CD4-positive, alpha-beta T cell treated with Interleukin-17A for 4 hours (primary cell): ENCODE measurements at places on chromosomes 1 and 21.

DNA sequence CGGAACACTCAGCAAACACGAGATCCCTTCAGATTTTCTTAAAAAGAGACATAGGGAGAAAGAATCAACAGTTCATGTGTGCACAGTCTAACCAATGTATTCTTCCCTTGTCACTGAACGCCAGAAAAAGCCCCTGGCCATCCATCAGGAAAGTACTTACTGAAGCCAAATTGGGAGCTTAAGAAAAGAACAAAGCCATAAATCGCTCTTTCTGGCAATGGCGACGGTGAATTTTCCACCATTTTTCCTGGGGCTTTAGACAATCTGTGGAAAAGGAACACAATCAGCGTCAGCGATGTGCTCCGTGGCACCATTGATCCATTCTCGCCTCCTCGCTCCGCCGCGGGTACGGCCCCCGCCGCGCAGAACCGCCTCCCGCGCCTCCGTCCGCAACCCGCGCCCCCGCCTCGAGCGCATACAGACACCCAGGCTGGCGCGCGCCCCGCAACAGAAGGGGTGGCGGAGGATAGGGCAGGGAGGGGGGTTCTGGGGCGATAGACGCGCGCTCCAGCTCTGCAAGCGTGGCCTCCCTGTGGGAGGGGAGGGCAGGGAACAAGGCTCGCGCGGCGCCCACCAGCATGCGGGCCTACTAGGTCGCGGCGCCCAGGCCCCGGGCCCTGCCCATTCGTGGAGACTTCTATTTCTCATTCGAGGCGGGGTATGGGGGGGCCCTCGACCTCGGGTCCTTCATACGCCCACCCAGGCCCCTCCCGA, 440 bp downstream of the PIGP start:
- peak; percentile 76 for DNase-seq

DNA sequence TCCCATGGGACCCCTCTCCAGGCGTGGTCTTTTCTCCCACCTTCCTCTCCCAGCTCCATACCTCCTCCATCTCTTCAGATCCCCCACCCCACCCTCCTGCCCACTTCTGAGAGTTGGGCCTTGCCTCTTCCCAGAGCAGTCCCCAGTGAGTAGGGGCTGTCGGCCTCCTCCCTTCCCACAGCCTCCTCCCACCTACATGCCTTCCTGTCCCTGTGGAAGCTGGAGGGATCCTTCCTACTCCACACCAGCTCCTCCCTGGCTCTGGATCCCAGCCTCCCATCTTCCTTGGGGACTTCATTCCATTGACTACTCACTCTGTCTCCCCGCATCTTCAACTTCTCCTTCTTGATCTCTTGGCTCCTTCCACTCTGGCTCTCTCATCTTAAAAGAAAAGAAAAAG, 24.9 kb downstream of the KCNQ4 start:
- no peak for DNase-seq

- DNase-seq, result no peak
These were observed 85.7 kb upstream of the CXADR start for GRCh38 chr21:17427157-17427556.

- no peak for DNase-seq
These were observed 25.3 kb downstream of the ACTA1 start for GRCh38 chr1:229408458-229409037.

GRCh38 chr1:1137256-1138045, 21.6 kb upstream of the C1orf159 start:
- DNase-seq, result peak; percentile 76

- DNase-seq, result no peak
These were observed 262.1 kb upstream of the LRRC7 start for GRCh38 chr1:69305621-69306020.

DNA sequence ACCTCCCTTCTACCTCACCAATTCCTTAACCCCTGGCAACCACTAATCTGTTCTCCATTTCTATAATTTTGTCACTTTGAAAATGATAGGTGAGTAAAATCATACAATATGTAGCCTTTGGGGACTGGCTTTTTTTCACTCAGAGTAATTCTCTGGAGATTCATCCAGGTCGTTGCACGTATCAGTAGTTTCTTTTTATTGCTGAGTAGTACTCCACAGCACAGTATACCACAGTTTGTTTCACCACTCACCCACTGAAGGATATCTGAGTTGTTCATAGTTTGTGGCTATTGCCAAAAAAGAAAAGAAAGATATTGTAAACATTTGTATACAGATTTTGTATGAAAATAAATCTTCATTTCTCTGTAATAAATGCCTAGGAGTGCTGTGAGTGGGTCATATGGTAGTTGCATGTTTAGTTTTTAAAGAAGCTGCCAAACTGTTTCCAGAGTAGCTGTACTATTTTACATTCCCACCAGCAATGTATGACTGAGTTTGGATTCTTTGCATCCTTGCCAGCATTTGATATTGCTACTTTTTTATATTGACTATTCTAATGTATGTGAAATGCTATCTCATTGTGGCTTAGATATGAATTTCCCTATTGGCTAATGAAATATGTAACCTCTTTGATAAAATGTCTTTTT, 3.7 kb downstream of the CHD1L start:
- no peak for DNase-seq

GRCh38 chr1:6519491-6519934, 28.0 kb upstream of the PLEKHG5 start:
- no peak for DNase-seq

- no peak for DNase-seq
These were observed 103.3 kb upstream of the DEPDC1 start for GRCh38 chr1:68600049-68600661.
